ENCODE measurements at places on chromosomes 16 and 17. TPM values are rescaled to one million over a fixed set of nuclear protein-coding genes. Genes with fewer than 3 reads are reported as not detected.

GRCh38 chr17:8611619-8612298 lies 18.8 kb downstream of the MYH10 start:
- peak overlapping the region; percentile 42 for H3K4me3 ChIP-seq
- H3K4me1 ChIP-seq, result peaks cover 21% of the 10 kb centered on the region
- H3K36me3 ChIP-seq, result no peaks in the 10 kb centered on the region
- DNase-seq, result no peak
- H3K27me3 ChIP-seq, result no peaks in the 10 kb centered on the region
- peak overlapping the region; percentile 57 for H3K27ac ChIP-seq

- no peak overlapping the region for H3K27ac ChIP-seq
- H3K36me3 ChIP-seq, result no peaks in the 10 kb centered on the region
- H3K4me1 ChIP-seq, result peaks cover 6% of the 10 kb centered on the region
- no peak for DNase-seq
Observed at GRCh38 chr16:55391760-55392375, 67.9 kb downstream of the IRX6 start.

DNA sequence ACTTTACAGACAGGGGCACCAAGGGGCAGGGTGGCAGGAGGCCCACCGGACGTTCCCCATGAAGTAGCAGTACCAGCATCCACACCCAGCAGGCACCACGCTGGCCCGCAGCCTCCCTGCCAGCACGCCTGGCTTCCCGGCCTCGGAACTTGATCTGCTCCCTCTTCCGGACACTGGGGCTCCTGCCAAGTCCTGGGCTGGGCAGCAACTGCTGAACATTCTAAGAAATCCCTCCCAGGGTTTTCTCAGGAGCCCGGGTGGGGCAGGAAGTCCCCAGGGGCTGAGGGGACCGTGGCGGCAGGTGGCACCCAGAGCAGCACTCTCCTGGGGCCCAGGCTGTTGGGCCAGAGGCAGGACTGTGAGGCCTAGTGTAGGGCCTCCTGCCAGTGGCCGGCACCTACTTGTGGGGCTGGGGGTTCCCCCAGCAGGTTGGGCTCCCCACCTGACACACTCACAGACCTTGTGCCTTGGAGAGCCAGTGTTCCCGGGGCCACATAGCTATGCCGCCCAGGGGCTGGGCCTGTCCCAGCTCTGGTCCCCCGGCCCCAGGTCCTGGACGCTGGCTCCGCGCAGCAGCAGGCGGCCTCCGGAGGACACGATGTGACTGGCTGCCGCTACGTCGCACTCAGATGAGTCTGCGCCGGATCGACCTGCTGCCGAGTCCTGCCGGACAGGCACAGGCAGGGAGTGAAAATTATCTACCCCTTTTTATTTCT lies 86.2 kb upstream of the CBX4 start:
- no peak overlapping the region for H3K27ac ChIP-seq
- peaks cover 24% of the 10 kb centered on the region for H3K4me1 ChIP-seq
- no peak overlapping the region for H3K4me3 ChIP-seq

GRCh38 chr17:77684803-77685798 lies 273.4 kb upstream of the TNRC6C start:
- no peaks in the 10 kb centered on the region for H3K27me3 ChIP-seq
- no peak overlapping the region for H3K4me3 ChIP-seq
- no peak for DNase-seq

- H3K36me3 ChIP-seq, result peaks cover 12% of the 10 kb centered on the region
- H3K4me3 ChIP-seq, result no peak overlapping the region
- H3K27me3 ChIP-seq, result no peaks in the 10 kb centered on the region
- no peak overlapping the region for H3K27ac ChIP-seq
Observed at GRCh38 chr17:16349431-16349830, 3.8 kb downstream of the CENPV start.

GRCh38 chr16:2477327-2477726 lies 2.4 kb downstream of the TBC1D24 start:
- H3K4me3 ChIP-seq, result no peak overlapping the region
- no peak overlapping the region for H3K27ac ChIP-seq
- H3K36me3 ChIP-seq, result no peaks in the 10 kb centered on the region
- H3K4me1 ChIP-seq, result peaks cover 16% of the 10 kb centered on the region
- H3K27me3 ChIP-seq, result no peaks in the 10 kb centered on the region

DNA sequence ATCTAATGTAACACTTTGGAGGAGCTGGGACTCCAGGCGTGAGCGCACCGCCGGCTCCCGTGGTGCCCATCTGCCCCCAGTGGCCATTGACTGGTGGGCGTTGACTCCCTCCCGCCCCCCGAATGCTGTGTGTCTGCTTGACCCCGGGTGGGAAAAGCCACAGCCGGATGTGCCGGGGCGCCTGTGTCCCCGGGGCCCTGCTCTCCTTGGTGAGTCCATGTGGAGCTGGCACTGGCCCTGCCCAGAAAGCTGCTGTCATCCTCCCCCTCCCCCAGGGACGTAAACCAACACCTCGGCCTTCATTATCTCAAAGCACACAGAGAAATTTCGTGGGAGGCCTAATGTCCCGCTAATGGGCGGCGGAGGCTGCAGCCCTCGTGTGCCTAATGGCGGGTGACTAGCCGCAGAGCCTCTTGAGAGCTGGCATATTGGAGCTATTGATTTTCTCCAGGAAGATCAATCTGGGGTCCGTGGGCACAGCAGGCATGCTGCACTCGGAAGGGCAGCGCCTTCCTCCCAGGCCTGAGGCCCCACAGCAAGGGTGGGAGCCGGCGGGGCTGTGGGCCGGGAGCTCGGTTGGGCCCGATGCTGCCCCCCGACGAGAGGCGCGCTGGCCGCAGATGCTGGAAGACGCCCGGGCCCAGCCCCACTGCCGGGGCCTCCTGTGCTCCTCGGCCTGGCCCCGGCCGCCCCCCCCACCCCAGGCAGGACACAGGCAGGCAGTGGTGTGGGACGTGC lies 4.0 kb upstream of the PERCC1 start:
- H3K4me1 ChIP-seq, result peaks cover 7% of the 10 kb centered on the region
- no peak for DNase-seq
- H3K27me3 ChIP-seq, result no peaks in the 10 kb centered on the region
- H3K27ac ChIP-seq, result no peak overlapping the region
- H3K4me3 ChIP-seq, result no peak overlapping the region

DNA sequence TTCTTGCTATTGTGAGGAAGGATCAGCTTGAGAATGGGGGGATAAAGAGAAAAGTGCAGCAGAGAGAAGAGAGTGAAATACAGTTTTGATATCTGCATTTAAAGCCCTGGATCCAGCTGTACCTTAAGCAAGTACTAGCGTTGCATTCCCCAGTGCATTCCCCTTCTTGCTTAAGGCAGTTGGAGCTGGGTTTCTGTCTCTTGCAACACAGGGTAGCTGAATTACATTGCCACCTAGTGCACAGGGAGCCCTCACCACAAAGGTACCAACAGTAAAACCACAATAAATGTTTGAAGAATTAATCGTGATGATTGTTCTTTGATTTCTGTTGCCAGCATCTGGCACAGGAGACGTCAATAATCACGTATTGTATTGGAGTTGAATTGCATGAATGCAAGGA lies 588.7 kb downstream of the RBFOX1 start:
- no peaks in the 10 kb centered on the region for H3K4me1 ChIP-seq
- no peak overlapping the region for H3K27ac ChIP-seq
- H3K27me3 ChIP-seq, result no peaks in the 10 kb centered on the region
- H3K4me3 ChIP-seq, result no peak overlapping the region

DNA sequence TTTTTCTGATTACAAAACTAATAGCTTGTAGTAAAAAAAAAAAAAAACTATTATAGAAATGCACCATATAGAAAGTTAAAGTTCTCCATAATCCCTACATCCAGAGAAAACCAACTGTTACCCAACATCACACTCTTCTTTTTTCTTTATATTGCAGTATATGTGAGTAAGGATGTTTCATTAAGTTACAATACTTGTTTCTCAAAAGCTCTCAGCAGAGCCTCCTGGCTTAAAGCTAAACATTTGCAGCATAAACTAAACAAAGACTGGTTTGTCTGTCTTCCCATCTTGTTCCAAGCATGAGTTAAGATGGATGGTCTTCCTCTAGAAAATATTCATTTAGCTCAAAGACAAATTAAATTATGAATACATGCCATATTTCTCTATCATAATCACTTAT lies 25.2 kb downstream of the GRB2 start:
- H3K4me1 ChIP-seq, result peaks cover 2% of the 10 kb centered on the region
- H3K27ac ChIP-seq, result peak overlapping the region; percentile 19
- no peaks in the 10 kb centered on the region for H3K36me3 ChIP-seq
- H3K4me3 ChIP-seq, result no peak overlapping the region
- no peaks in the 10 kb centered on the region for H3K27me3 ChIP-seq

GRCh38 chr16:83737729-83738354 lies 69.9 kb upstream of the HSBP1 start:
- no peak for DNase-seq
- no peak overlapping the region for H3K4me3 ChIP-seq
- H3K27ac ChIP-seq, result no peak overlapping the region
- peaks cover 19% of the 10 kb centered on the region for H3K27me3 ChIP-seq
- H3K36me3 ChIP-seq, result no peaks in the 10 kb centered on the region

DNA sequence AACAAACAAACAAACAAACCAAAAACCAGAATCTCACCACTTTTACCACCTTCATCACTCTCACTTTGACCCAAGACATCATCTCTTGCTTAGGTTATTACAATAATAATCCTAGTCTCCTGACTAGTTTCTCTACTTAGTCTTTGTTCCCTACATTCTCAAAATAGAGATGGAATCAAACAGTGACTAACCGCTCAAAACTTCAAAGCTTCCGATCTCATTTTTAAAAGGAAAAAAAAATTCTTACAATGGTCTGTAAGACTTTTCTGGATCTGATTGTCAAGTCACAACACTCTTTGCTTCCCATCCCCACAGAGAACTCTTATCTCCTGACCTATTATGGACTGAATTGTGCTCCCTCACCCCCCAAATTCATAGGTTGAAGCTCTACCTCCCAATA lies 60.9 kb downstream of the SPAG9 start:
- H3K4me3 ChIP-seq, result no peak overlapping the region
- H3K4me1 ChIP-seq, result peaks cover 37% of the 10 kb centered on the region
- DNase-seq, result no peak
- no peaks in the 10 kb centered on the region for H3K36me3 ChIP-seq

- no peak for DNase-seq
- H3K4me3 ChIP-seq, result no peak overlapping the region
- no peaks in the 10 kb centered on the region for H3K36me3 ChIP-seq
- no peak overlapping the region for H3K27ac ChIP-seq
- H3K27me3 ChIP-seq, result no peaks in the 10 kb centered on the region
- H3K4me1 ChIP-seq, result peaks cover 2% of the 10 kb centered on the region
Observed at GRCh38 chr17:52041123-52041617, 117.3 kb downstream of the CA10 start.

DNA sequence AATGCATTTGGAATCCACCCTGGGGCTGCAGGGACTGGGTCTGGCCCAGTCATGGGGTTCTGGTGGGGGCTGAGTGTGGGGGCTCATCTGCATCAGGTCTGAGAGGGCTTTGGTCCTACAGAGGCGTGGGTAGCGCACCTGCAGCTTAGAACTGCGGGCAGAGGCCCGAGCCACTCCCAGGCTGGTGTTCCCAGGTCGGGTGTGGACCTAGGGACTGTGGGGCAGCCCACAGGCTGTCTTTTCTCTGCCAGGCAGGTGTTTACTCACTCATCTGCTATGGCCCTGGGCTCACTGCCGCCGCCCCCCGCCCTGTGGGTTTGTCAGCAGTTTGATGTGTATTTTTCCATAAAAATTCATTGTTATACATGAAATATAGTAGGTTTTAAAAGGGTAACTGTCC lies 27.0 kb upstream of the DOC2B start:
- DNase-seq, result no peak
- no peak overlapping the region for H3K4me3 ChIP-seq

DNA sequence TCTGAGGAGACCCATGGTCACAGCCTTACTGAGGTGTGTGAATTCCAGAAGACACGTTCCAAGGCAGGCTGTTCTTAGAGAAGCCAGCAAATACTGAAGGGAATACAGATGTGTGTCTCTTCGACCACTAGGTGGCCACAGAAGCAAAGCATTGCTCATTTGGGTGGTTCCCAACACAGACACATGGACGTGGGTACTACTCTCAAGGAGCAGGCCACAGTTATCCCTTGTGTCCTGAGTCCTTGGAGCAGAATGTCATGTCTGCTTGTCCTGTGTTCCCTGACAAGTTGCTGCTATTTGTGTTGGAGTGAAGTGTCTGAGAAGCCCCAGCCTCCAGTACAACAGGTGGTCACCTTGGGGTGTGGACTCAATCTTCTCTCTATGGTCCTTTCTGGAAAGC lies 30.3 kb downstream of the HMOX2 start:
- peak overlapping the region; percentile 8 for H3K27ac ChIP-seq
- DNase-seq, result no peak
- no peak overlapping the region for H3K4me3 ChIP-seq
- peaks cover 23% of the 10 kb centered on the region for H3K4me1 ChIP-seq

- no peak overlapping the region for H3K27ac ChIP-seq
- peaks cover 24% of the 10 kb centered on the region for H3K4me1 ChIP-seq
- no peak overlapping the region for H3K4me3 ChIP-seq
- DNase-seq, result no peak
Observed at GRCh38 chr16:86436466-86437185, 73.7 kb upstream of the FOXF1 start.

- H3K4me1 ChIP-seq, result peaks cover 82% of the 10 kb centered on the region
- no peaks in the 10 kb centered on the region for H3K27me3 ChIP-seq
- peak overlapping the region; percentile 90 for H3K27ac ChIP-seq
- peak; percentile 96 for DNase-seq
- H3K4me3 ChIP-seq, result peak overlapping the region; percentile 71
- no peaks in the 10 kb centered on the region for H3K36me3 ChIP-seq
Observed at GRCh38 chr16:85610446-85611193, 2.5 kb upstream of the GSE1 start.

DNA sequence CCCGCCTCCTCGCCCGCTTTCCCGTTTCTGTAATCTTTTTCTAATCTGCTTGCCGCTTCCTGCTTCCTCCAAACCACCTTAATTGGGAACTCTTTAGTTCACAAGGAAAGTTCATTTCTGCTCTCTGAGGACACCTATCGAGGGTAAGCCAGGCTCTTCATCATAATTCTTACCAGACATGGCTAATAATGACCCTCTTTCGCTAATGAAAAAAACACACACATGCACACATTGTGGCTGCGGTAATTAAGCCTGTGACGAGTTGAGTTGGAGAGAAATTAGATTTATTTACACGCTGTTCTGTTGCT lies 100.6 kb downstream of the ZNF423 start:
- no peaks in the 10 kb centered on the region for H3K36me3 ChIP-seq
- peaks cover 42% of the 10 kb centered on the region for H3K4me1 ChIP-seq
- H3K27ac ChIP-seq, result peak overlapping the region; percentile 68
- peak overlapping the region; percentile 60 for H3K4me3 ChIP-seq
- no peaks in the 10 kb centered on the region for H3K27me3 ChIP-seq
- no peak for DNase-seq

DNA sequence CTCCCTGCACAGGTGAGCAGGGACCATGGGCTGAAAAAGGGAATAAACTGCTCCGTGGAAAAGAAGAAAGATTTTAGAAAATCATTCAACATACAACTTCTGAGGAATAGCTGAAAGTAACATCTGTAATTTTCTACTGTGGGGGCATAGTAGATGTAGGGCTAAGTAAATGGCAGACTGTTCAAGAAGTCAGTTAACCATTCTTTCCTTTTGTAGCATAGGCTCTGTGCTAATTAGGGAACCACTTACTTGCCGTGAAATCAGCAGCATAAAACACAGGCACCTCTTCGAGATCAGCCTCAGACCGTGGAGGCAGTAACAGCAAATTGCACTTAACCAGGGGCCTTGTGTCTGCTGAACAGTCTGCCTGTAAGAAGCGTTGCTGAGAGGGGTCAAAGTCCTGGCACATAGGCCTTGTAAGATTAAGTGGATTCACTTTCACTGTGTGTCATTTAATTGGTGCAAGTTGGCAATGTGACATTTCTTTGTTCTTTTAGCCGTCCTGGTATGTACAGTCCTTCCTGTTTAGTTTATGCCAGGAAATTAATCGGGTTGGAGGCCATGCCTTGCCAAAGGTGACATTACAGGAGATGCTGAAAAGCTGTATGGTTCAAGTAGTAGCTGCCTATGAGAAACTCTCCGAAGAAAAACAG lies 10.4 kb downstream of the COG1 start:
- peaks cover 99% of the 10 kb centered on the region for H3K36me3 ChIP-seq
- H3K4me1 ChIP-seq, result peaks cover 22% of the 10 kb centered on the region
- no peak overlapping the region for H3K27ac ChIP-seq
- no peak overlapping the region for H3K4me3 ChIP-seq

Gene SLC6A4
- 0.50 TPM for total RNA-seq

Gene SPATA22
- total RNA-seq, result 0.50 TPM

Gene RAB37
- total RNA-seq, result 1.4 TPM

Measured in esophagus muscularis mucosa (tissue), 4 donors.